ENCODE measurements at places on chromosomes 3 and 15.

DNA sequence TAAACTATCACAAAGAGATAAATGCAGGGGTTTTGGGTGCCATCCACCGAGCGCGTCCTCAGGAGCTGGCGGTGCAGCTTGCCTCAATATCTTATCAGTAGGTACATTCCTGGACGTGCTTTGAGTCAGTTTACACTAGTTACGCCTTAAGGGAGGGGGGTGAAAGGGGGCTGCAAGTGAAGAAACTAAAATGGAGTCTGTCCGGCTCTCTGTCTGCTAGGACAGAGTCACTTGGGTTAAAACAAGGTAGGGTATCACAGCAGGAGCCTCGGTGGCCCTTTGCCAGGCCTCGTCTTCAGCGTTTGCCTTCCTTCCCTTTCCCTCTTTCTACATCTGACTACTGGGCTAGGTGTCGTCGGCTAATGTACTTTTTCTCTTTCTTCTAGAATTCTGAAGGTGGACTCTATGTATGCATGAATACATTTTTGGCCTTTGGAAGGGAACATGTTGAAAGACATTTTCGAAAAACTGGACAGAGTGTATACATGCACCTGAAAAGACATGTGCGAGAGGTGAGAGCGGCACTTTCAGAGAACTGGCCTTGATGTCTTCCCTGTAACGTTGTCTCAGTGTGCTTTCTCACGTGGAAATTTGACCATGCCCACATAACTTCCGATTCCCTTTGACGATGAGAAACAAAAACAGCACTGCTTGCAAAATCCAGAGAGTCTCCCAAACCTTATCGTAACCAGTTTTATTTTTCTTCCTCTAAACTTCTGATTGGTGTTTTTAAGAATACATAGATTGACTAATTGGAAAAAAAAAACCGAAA is 28.8 kb downstream of the USP13 start:
- DNase-seq = no peak

DNA sequence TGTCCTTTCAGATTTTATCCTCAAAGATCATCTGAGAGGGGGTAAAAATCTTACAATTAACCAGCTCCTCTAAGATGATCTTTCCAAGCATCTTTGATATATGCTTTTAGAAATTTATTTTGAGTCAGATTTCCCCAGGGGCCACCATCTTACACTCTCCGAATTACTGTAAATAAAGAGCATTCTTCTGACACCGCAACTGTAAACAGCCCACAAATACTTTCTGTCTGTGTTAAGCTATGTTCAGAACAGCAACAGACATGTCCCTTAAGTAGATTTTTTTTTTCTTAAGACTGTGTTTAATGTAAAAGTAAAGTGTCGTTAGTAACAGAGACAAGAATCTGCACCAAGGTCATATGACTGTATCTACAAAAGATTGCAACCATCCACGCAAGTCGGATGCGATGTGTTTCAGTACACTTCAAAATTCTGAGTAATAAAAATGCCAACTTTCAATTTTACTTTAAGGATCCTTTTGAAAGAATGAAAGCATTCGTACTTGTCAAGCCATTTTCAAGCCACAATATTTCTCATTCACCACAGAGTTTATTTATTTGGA is 159.0 kb upstream of the KCNH8 start:
- no peak for DNase-seq

GRCh38 chr3:114551770-114552526 is 258.1 kb downstream of the TIGIT start:
- no peak for DNase-seq

DNA sequence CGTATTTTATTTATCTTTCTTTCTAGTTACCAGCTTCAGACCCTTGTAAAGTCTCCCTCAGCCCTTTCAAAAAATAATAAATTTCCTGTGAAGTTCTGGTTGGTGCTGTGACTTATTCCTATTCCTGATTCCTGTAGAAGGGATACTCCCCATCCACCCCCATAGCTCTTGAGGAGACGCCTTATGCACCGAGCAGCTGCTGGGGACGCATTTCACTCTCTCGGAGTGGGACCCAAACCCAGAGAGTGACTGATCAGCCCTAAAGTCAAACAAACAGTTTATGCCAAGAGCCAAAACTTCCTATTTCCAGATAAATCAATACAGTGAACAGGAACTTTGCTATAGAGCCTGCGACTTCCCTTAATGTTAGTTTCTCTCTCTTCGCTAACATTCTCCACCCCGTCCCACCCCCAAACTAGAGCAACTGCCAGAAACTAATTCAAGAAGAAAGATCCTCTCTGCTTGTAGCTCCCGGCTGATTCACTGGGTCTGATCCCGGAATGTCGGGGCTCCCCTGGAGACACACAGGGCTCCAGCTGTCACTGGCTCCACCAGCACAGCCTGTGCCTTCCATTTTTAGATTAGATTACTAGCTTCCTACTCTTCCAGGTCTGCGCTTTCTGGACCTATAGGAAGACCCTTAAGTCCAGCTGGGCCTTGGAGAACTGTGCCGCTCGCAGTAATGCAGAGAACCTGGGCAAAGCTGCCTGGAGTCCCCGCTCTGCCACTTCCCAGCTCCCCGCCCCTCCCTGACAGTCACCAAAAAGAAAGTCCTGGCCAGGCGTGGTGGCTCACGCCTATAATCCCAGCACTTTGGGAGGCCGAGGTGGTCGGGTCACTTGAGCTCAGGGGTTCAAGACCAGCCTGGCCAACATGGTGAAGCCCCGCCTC is 45.2 kb downstream of the KLHL25 start:
- no peak for DNase-seq

- DNase-seq = no peak
Observed at GRCh38 chr15:45230245-45230965, 21.6 kb upstream of the SLC28A2 start.

DNA sequence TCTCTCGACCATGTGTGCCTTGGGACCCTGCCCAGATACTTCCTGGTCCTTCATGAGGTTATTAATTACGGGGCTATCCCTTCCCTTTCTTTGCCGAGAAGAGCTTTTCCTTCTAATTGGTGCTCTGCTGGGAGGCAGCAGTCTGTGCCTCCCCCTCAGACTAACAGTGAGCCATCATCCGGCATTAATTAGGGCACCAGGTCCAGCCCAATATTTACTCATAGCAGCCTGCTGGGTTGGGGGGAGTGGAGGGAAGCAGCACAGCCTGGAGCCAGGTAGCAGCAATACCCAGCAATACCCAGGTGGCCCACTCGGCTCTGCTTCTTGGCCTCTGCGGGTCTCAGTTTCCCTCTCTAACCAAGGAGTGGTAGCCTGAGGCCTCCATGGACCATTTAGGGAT is 20.1 kb downstream of the CACNA2D2 start:
- no peak for DNase-seq

GRCh38 chr15:25811481-25811906 is 51.6 kb downstream of the ATP10A start:
- no peak for DNase-seq

DNA sequence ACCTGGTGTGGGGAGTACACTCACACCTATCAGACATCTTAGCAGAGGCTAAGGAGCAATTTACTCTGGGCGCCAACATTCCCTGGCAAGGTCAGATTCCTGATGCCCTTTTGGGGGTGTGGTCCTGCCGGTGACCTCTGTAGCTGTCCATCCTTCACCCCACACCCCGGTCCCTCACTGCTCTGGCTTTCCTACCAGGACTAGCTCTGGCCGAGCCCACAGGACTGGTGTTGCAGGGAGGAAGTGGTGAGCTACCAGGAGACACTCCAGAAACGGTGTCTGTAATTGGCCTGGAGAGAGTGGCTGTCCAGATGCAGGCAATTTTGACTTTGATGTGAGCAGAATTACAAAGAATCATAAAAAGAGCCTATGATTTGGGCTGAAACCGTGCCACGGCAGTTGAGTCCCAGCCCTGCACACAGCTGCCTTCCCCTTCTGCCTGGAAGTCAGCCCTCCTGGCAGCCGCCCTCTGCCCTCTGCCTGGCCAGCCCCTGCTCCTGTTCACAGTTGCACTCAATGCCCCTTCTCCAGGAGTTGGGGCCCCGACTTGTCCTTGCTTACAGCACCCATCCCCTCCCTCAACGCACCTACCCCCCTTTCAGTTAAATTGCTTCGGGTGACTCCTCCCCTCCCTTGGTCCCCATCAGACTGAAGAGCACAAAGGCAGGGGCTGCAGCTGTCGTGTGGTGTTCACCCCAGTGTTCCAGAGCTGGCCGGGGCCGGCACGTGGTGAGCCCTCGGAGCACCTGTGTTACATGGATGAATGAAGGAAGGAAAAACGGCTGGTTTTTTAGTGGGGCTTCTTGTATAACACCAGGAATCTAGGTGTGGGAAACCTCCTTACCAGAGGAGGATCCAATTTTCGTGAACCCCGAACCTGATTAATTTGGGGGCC is 80.2 kb upstream of the TPM1 start:
- DNase-seq = no peak

DNA sequence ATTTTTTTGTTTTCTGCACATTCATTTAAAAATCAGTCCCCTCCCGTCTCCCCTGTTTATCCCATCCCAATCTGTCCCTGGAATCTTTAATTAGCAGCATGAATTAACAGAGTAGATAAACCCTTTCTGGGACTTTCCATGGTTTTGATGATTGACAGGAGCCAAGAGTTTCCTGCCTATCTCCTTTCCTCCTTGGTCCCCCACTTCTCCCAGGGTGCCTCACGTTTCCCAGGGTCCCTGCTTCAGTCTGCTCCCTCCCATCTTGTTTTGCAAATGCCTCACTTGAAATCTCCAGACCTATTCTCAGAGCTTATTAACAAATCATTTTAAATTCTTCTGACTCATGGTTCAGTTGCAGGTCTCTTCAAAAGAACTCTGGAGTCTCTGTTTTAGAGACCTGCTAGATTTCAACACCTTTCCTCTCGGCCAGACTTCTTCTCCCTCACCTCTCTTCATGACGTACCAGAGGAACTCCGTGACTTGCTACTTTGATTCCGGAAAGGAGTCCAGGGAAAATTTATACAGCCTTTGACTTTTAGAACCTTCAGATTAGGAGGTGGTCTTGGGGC is 238.5 kb downstream of the ITPR1 start:
- DNase-seq = no peak

DNA sequence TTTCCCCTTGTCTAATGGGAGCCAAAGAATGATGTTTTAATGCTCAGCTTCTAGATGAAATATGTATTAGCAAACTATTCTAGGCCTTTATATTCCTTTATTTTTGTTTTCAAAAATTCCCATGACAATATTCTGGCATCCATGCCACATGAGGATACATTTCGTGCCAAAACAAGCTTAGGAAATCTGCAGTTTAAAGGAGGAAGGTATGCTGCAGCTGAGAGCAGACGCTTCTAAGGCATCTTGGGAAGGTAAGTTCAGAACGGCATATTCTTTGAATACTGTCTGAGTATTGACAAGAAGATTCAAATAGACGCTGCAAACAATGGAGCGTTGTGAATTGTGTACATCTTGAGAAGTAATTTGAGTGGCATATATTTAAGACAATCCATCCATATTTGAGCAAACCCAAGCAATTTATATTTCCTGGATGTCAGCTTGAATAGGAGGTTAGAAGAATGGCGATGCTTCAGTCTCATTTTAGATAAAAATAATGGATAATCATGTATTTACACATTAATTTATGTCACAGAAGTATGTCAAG is 158.6 kb downstream of the RAP2B start:
- no peak for DNase-seq

DNA sequence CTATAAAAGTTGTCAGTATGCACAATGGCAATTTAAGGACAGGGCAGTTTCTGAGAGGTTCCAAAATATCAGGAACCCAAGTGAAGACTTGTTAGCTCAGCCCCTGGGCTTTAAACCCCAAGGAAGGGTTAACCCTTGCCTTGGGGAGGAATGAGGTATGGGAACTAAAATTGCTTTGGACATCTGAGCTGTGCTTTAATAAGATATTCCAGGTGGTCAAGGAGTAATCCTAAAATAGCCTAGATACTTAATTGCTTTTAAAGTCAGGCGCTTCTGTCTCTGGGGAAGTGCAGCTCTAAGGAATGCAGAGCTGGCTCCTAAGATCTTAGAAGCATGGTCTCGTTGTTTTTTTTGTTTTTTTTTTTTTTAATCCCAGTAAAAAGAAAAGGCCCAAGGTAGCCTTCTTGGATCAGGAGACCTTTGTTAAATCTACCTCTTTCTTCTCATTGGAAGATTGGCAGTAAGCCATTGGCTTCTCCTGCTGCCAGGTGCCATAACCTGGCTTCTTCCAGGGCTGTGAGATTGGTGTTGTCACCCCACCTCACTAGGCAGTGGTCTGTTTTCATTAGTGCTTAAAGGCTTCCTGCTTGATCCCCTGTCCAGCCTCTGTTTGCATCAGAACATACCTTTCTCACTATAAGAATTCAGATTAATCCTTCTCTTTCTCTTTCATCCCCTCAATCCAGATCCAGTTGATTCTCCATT is 24.5 kb downstream of the ARID3B start:
- no peak for DNase-seq

- no peak for DNase-seq
Observed at GRCh38 chr3:173993299-173993698, 595.8 kb downstream of the NLGN1 start.

GRCh38 chr3:54123776-54124196 is 1.4 kb downstream of the CACNA2D3 start:
- DNase-seq = no peak

GRCh38 chr3:8011902-8012301 is 489.7 kb upstream of the LMCD1 start:
- DNase-seq = no peak

DNA sequence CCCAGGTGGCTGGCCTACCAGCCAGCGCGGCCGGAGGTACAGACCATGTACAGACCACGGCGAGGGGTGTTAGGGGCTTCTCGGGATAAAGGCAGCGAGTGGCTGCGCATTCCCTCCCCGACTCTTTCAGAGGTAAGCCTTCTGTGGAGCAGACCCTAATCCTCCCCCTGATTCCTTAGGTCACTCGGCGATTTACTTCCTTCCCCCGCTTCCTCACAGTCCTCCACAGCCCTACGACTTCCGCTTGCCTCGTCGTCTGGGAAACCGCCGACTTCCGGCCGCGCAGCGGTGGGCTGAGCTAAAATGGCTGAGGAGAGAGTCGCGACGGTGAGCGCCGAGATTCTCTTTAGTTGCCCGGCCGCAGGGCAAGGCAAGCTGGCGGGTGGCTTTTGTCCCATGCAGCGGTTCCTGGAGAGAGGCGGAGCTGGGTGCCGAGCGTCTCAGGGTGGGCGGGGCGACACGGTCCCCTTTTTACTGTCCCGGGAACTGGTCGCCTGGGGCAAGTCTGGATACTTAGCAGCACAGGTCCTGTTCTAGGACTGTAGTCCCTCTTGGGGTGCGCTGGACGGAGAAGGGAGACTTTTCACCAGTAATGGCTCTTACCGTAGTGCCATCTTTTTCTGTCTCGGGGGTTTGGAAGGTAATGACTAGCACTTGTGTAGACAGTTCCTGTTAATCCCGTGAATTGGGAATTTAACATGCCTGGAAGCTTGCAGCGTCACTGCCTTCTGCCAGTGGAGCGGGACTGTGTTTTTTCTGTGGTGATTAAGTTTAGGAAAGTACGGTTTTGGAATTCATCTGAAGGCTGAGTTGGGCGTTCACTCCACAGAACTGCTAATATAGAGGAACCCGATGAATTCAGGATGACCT is at the start of the genes BBS4 and HIGD2B:
Gene BBS4, plus strand, starts transcription at position 283 of the 870 bp plus-strand sequence. Its CDS starts 21 bp downstream, at position 304.
Gene HIGD2B, minus strand, starts transcription at position 258 of the 870 bp plus-strand sequence. CDS start 9,808 bp downstream, outside the sequence.
- no peak for DNase-seq

DNA sequence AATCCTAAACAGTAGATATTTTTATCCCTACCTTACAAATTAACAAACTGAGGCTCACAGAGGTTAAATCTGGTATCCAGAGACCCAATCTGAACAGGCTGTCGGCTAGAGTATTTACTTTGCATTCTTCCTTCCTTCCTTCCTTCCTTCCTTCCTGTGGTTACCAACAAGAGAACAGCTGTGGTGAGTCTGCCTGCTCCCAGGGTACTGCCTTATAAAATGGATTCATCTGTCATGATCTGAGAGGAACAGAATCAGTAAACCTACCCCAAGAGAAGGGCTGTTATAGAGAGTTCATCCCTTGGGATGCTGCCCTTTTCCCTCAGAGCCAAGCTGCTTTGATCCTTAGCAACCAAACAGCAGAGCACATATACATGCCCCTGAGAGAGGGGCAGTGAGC is 3.6 kb downstream of the GADL1 start:
- DNase-seq = no peak

GRCh38 chr3:125238759-125239158 is 26.2 kb upstream of the SLC12A8 start:
- DNase-seq = no peak
